Caco-2 (cell line): ENCODE measurements at places on chromosomes 11 and 22.

GRCh38 chr22:48121984-48122383 lies 1359.5 kb downstream of the TBC1D22A start:
- no peak for DNase-seq

- no peak for DNase-seq
Observed at GRCh38 chr22:40363059-40363458, 7.3 kb upstream of the SGSM3 start.

DNA sequence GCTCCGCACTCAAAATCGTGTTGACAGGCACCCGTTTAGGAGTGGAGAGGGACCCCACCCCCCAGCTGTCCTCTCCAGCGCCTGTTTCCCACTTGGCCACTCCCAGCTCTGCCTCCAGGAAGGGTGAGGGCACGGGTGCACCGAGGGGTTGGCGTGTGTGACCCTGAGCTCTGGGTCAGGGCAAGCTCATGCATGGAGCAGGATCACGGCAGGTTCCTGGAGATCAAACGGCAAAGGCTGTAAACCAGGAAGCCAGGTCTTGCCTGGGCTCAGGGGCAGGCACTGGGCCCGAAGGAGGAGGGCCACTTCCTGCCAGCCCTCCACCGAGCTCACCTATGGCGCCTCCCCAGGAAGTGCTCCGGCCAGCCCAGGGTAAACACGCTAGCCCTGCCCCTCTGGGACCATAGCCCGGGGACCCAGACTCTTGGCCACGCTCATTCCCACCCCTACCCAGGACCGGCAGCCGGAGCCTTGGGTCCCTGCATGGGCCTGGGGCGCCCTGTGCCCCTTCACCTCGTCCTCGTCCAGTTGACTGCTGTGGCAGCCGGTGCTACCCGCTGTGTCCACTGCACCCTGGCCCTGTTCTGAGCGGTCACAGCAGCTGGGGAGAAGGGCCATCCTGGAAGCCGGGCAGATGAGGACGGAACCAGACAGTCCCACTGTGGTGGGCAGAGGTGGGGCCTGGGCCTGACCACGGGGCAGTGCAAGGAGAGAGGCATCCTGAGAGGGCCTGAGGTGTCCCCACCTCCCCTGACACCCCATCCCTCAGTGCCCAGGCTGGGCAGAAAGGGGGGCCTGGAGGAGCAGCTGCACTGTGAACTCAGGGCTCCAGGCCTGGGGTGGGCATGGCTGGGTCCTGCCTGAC lies 1.0 kb upstream of the EPS8L2 start:
- DNase-seq, result peak; percentile 50

DNA sequence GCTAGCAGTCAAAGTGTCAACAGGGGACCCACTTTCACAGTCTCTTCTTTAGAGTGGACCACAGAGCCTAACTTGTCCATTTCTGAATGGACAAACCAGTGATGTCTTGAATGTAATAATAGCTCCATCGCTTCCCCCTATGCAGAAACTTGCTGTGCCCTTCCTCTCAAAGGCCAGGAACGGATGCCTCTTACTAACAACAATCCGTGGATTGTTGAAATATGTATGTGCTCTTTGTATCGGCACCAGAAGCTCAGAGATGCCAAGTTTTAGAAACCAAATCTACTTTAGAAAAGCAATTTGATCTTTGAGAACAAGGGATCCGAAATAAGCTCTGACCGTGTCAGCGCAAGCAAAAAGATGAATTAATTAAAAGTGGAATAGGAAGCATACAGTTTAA lies 259.5 kb upstream of the POU2AF2 start:
- no peak for DNase-seq

GRCh38 chr22:44682556-44683168 lies 19.3 kb upstream of the PRR5 start:
- no peak for DNase-seq
